ENCODE measurements at places on chromosomes 1 and 21. TPM values are rescaled to one million over a fixed set of nuclear protein-coding genes. Genes with fewer than 3 reads are reported as not detected.
A peak's percentile ranks its signal among the peaks of the same experiment; 100 is the strongest.

The SMCP gene
- total RNA-seq = 2.6 TPM

- DNase-seq = no peak
Measured at GRCh38 chr1:30817077-30817438, 59.5 kb upstream of the LAPTM5 start.

- DNase-seq = no peak
Measured at GRCh38 chr1:212271823-212272485, 13.3 kb upstream of the PPP2R5A start.

The PTGFRN gene
- 29.1 TPM for total RNA-seq

The MAP10 gene
- total RNA-seq = 6.6 TPM

The NFASC gene
- 4.0 TPM for total RNA-seq

GRCh38 chr1:46940307-46940706 is 969 bp downstream of the CYP4A11 start:
- DNase-seq = no peak

DNA sequence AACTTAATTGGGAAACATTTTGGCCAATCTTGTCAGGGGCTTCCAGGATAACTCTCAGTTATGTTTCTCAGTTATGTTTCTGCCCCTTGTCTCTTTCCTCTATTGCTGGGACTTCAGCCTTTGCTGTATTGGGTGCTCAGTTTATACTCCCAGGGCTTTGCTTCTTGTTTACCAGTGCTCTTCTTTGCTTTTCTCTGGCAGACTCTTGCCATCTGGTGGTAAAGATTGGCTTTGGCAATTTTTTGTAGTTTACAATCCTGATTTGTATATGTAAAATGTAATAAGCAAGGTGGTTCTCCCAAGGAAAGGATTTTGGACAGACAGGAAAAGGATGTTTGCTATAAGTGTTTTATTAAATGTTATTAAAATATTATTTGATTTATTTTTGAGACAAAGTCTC is 37.9 kb downstream of the FABP3 start:
- no peak for DNase-seq

The AQP10 gene
- not detected for total RNA-seq

DNA sequence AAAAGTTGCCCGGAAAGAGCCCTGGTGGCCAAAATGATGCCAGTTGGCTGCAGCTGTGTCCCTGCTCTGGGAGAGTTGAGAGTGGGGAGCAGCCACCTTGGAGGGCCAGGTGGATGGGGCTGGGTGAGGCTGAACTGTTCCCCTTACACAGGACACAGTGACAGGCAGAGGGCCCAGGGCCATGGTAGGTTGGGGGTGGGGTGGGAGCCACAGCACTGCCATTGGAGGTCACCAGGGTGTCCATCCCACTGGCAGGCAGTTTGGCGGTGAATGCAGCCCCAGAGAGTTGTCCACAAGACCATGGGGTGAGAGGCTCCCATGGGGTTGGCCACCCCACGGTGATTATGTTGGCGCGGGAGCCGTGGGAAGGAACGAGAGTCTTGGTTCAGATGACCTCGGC is 87.7 kb downstream of the POFUT2 start:
- no peak for DNase-seq

DNA sequence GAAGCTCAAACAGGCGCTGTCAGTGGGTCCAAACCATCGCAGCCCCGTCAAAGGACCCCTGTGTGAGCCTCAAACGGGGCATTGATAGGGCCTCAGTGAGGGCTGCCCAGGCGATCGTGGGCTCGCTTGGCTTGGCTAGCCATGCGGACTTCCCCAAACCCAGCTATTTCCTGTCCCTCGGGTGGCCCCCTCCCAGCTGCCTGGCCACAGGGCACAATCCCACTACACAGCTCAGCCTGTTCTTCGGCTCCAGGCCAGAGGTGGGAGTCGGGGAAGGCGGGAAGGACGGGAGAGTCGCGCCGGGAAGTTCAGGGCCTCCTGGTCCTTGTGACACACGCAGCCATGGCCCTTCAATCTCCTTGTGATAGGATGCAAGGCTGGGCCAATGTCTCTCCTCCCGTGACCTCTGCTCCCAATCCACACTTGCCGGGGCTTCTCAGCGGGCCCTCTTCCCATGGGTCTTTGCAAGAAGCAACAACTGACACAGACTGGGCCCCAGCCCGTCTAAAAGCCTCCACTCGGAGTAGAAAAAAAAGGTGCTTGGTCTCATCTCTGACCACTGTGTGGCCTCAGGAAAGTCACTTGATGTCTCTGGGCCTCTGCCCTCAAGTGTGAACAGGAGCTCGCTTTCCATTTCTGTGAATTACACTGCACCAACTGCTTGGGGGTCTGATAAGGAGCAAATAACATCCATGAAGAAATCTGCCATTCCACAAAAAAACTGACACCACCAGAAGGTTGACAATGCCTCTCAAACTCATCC is 7.1 kb upstream of the MATN1 start:
- peak; percentile 50 for DNase-seq

The TMEM222 gene
- 37.3 TPM for total RNA-seq

The CORT gene
- total RNA-seq = not detected

GRCh38 chr1:233512538-233512937 is 101.4 kb upstream of the KCNK1 start:
- no peak for DNase-seq

Data from thyroid gland (tissue), 4 donors.